Dorsolateral prefrontal cortex (tissue), 122 donors: ENCODE measurements at places on chromosomes 16 and 17.

DNA sequence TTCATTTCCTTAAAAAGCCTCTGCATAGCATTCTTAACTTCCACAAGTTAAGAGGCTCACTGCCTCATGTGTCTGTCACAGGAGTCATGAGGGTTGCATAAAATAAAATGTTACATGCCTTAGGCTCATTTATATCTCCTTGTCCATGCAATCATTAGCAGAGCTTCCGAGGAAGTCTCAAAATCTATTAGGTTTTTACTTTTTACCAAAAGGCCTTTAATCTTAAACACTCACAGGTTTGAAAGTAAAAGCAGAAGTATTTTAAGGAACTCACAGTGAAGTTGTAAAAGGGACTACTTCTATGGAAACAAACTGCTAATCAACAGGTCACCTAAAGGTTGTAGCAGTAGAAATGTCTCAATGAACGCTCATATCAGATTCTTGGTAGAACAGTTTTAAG, 5.2 kb upstream of the ATP6V0A1 start:
- DNase-seq = no peak

DNA sequence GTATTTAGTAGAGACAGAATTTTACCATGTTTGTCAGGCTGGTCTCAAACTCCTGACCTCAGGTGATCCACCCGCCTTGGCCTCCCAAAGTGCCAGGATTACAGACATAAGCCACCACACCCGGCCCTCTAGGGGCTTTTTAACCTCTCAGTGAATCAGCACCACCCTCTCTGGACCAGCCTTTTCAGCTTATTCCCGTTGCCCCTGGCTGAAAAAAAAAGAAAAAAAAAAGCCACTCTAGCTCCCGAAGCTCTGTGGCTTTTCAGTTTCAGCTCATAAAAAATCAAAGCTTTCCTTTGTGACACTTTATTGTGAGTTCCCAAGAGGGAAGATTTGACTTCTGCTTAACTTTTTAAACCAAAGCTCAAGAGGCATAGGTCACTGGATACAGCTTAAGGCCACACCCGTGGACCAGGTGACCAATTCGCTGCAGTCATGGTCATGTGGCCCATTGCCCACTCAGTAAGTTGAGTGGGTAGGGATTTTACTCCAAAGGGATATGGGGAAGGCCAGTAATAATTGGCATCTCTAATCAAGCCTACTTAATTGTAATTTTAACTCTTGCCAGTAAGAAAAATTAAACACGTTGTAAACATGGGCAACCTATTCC, 46.6 kb upstream of the MED13 start:
- no peak for DNase-seq

- no peak for DNase-seq
Measured at GRCh38 chr16:49596068-49596467, 222.5 kb downstream of the C16orf78 start.

- no peak for DNase-seq
Measured at GRCh38 chr16:59683709-59684108, 949.6 kb upstream of the GOT2 start.

DNA sequence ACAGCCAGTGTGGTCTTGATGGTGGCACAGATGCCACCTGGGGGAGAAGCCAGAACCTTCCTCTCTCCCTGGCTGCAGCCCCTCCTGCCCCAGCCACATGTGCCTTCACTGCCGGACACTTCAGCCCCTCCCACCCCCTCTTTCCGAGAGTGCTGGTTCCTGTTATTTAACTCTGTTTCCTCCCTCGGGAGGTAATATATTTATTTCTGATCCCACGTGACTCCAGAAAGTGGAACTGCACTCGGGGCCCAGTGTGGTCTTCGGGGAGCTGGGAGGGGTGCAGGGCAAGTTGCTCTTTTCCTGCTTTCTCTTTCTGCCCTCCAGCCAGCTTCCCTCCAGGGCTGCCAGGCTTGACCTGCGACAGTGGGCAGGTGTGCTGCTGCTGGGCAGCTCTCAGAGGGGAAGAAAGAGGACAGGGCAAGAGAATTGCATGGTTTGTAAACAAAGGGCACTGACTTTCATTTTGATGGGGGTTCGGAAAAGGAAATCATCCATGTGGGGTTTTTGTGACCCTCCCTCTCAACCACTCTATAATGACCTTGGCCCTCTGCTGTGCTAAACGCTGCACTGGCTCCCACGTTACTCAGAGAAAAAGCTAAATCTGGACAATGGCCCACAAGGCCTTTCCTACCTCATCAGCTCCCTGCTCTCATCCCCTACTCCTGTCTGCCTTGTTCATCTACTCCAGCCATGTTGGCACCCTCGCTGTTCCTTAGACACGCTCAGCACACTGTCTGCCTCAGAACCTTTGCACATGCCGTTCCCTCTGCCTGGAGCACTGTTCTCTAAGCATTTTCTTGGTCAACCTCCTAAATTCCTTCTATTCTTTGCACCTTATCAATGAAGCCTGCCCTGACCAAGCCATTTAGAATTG, 8.2 kb upstream of the CIITA start:
- no peak for DNase-seq

DNA sequence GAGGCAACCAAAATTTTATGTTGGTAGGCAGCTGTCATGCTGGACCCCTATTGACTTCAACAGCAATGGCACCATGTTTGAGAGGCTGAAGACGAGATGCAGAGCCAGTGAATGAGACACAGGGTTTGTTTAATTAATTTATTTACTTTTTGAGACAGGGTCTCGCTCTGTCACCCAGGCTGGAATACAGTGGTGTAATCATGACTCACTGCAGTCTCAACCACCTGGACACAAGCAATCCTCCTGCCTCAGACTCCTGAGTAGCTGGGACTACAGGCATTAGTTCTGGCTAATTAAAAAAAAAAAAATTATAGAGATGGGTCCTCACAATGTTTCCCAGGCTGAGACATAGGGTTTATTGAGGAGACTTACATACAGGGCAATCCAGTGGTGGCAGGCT, 36.2 kb upstream of the PPM1D start:
- no peak for DNase-seq
